ENCODE measurements at places on chromosomes 16 and 17.

DNA sequence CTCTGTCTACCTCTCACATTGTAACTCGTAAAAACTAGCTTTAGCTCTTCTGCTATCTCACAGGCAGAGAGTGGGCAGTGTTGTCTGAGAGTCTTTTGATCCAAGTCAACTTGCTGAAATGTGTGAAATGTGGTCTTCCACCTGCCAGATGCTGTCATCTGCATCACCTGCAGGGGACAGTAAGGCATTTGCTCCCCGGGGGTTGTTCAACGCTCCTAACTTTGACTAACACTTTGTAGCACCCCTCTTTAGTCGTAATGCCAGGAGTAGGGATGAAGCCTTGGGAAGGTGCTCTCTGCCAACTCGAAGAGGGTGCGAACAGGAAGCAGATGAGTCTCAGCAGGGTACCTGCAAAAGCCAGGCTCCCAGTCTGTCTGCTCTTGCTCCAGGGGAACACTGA is 36.1 kb downstream of the SNX11 start:
- no peak for DNase-seq

GRCh38 chr16:74298104-74298503 is 1.5 kb downstream of the PSMD7 start:
- no peak for DNase-seq

DNA sequence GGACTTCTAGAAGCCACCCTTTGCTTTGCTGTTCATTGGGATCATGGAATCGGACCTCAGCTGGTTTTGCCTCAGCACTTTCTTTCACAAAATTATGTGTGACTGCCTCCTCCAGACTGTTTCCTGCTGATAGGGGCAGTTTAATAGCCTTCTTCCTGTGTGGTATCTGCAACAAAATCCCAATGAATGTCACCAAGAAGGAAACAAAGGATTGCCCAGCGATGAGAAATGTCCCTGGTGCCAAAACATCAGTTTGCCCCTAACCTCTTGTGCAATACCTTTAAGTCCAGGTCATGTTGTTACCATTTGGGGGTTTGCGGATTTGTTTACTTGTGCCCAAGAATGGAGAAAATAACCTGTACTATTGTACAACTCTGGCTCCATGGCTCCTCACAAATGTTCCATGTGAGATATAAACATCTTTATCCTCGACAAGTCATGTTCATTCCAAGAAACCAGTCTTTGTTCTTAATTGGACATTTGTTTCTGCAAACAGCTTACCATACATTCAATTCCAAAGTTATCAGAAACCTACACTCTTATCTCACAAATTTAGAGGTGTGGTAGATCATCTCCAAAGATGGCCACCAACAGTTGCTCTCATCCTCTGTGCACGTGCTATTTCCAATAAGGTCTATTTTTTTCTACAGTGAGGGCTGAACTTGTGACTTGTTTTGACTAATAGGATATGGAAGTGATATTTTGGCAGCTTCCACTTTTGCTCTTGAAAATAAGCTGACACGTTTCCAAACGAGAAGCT is 14.8 kb downstream of the TAC4 start:
- no peak for DNase-seq

GRCh38 chr16:50398336-50398735 is 29.5 kb upstream of the BRD7 start:
- no peak for DNase-seq

GRCh38 chr16:30108059-30108850 is 5.1 kb downstream of the GDPD3 start:
- DNase-seq = no peak
